M059J (cell line): ENCODE measurements at places on chromosomes 2 and 18. TPM values are rescaled to one million over a fixed set of nuclear protein-coding genes. Genes with fewer than 3 reads are reported as not detected.

The GFPT1 gene
- total RNA-seq: 18.5 and 30.8 TPM in 2 replicates

The DSEL gene
- total RNA-seq: 26.3 and 40.3 TPM in 2 replicates

The C2orf72 gene
- 1.1 and 1.6 TPM in 2 replicates for total RNA-seq

GRCh38 chr2:209629597-209629996 lies 142.0 kb upstream of the UNC80 start:
- peak; percentile 52 for DNase-seq

- DNase-seq: no peak
These were observed 1280.6 kb upstream of the NRXN1 start for GRCh38 chr2:52312486-52312885.

The LRP1B gene
- total RNA-seq: 0.02 TPM in 1 of 2 replicates, not detected in the other

- peak; percentile 7 for DNase-seq
These were observed 54.1 kb downstream of the BAZ2B start for GRCh38 chr2:159562248-159562647.

DNA sequence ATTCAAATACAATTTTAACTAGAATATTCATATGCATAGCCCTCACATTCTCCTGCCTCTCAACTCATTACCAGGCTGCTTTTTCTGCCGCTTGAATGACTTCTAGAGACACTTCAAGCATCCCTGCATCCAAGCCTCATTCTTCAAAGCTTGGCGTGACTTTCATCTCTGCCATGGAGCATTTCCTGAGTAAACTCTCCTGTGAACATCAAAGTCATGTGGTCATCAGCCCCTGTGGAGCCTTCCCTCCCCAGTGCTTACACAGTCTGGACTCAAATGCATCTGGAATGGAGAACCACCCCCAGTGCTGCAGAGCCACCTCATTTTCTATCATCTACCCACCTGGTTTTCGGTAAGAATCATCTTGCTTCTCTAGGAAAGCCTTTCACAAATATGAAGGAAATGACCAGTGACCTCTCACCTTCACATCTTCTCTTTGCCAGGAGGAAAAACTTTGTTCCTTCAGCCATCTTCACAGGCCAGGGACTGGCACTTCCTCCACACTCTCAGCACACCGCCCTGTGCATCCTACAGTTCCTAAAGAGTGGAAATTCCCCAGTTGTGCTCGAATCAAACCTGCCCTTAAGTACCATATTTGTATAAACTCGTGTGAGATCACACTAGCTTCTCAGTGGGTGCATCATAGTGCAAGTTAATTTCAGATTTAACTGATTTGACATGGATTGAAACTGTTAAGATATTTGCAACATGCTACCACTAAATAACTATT lies 116.4 kb downstream of the COL6A3 start:
- peak; percentile 43 for DNase-seq

- no peak for DNase-seq
These were observed 28.5 kb upstream of the PGAP1 start for GRCh38 chr2:196955036-196955435.

GRCh38 chr18:37355772-37356171 lies 209.8 kb downstream of the CELF4 start:
- DNase-seq: peak; percentile 36

DNA sequence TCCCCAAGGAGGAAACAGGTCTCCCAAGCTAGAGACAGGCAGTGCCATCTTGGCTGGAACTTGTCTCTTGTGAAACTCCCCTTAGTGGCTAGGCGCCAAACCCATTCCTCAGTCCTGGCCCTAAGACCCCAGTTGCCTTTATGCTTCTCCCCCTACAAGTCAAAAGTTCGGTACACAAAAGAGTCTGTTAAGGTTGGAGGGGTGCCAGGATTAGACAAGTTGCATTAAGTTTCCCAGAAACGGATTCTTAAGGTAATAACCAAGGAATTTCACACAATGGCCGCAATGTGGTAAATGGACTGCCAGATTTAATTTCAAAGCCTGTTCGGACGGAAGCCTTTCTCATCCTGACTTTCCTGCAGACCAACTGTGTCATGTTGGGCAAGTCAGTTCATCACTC lies 80.7 kb downstream of the CCBE1 start:
- no peak for DNase-seq

GRCh38 chr18:42268798-42269197 lies 313.8 kb downstream of the PIK3C3 start:
- DNase-seq: peak; percentile 37

The MPP4 gene
- total RNA-seq: 5.9 and 9.5 TPM in 2 replicates

DNA sequence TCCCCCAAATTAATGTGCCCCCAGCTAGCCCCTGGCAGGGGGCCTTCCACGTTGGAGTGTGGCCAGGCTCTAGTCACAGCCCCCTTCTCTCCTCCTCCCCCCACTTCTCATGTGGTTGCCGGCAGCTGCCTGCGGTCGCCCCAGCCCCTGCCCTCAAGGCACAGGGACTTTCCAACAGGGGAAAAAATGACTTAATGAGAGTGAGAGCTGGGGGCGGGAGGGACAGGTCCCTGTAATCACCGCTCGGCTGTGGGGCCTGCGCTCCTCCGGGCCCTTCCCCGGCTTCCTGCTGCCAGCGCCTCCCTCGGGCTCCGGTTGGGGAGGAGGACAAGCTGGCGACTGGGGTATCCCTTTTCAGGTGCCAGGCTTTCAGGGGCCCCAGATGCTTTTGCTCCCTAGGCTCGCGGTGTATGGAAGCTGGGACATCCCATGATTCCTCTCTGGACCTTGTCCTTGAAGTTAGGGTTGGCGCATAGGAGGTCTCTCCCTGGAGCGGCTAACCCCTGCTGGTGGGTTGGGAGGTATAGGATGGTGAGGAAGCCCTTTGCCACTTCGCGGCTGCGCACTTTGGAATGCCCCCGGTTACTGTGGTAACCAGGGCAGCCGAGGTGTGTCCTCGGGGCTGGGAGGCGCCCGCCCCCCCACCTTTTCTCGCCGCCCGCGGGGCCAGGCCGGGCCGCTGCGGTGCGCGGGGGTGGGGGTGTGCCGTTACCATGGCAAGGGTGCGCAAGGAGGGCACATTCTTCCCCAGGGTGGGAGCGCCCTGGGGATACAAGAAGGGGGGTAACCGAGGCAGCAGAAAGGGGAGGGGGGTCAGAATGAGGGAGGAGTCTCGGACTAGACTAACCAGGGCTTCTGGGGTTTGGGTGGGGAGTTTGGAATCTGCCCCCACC lies 16.1 kb downstream of the WNT10A start:
- peak; percentile 89 for DNase-seq

The ANKRD30B gene
- total RNA-seq: 0.57 and 3.4 TPM in 2 replicates

The PLGLB1 gene
- 0.49 TPM in 1 of 2 replicates, not detected in the other for total RNA-seq

The MAB21L4 gene
- total RNA-seq: not detected in 2 replicates

The NFU1 gene
- 32.8 and 48.5 TPM in 2 replicates for total RNA-seq

DNA sequence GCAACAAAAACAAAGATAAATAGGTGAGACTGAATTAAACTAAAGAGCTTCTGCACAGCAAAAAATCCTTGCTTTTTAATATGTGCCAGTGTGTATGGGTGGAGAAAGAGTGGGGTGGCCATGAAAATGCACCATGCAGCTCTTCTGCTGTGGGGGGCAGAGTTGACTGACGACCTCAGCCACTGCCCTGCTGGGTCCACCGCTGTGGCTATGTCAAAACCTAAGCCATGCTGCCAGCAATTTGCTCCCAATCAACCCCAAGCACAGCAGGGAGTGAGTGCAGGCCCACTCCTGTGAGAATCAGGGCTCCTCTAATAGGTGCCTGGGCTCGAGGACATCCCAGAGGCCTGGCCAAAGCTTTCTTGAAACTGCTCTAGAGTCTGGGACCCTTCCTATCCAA lies 235.6 kb upstream of the RBBP8 start:
- DNase-seq: no peak

GRCh38 chr18:73151086-73151485 lies 283.3 kb upstream of the NETO1 start:
- DNase-seq: peak; percentile 33

The EFHD1 gene
- total RNA-seq: 0.49 and 1.7 TPM in 2 replicates

GRCh38 chr2:156901373-156902031 lies 356.0 kb upstream of the GALNT5 start:
- DNase-seq: peak; percentile 85
